ENCODE measurements at places on chromosomes 4 and X.

GRCh38 chr4:118173126-118173525 lies 138.8 kb downstream of the NDST3 start:
- no peak for DNase-seq

DNA sequence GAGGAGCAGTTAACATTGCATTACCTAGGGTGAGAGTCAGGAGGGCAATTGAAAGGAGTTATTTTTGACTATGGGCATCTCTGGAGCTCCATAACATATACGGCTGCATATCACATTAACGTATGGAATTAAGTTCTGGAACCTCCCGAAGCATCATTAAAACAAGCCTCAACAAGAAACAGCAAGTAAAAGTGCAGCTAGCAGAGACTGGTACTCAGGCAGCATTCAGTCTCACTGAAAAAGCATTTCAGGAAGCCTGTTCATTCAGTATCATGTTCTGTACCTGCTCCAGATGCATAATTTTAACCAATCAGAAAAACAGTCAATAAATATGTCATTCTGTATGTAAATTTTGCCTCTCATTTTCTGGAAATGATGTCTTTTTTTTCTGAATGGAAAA lies 299.6 kb downstream of the EPHA5 start:
- DNase-seq: no peak

GRCh38 chr4:165684177-165684805 lies 188.7 kb upstream of the TLL1 start:
- no peak for DNase-seq

DNA sequence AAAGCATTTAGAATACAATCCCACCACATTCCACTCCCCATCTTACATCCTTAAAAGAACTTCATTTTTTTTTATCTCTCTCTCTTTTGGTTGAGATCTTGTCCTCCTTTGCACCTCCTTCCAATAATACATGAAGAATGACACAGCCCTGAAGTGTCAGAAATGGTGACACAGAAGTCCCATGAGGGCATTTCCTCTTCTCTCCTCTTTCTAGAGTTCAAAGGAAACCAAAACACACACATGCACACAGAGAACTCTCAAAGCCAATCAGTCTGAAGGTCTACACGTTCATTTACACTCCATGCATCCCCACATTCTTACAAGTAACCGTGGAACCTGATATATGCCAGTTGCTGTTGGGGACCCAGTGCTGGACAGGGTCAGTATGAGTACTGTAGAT lies 450.7 kb downstream of the HNRNPD start:
- no peak for DNase-seq

DNA sequence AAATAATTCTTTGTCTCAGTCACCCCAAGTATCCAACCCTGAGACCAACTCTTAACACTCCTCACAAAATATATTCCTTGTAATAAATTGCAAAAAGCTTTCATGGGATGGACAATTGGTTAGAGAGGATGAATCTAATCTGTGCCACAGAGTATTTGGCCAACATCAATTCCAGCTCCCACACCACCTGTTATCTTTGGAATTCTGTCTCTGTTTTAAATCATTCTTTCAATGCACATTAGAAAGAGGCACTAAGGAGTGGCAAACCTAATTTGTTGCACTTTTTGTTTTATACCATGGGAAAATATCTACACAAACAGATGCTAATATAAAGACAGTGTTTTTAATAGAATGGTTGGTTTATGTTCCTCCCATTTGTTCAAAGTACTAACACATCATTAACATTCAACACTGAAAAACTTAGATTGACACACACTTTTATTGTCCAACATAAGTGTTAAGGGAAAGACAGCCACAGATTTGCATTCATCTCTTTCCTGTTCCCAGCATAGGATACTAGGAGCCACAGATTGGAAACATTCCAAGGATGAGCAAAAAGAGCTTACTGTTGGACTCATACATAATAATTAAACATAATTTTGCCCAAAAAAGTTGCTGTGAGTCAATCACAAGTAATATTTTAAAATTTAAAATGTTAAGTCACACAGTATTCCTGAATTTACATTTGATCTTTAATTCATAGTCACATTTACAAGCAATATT lies 116.4 kb downstream of the PPA2 start:
- DNase-seq: no peak

DNA sequence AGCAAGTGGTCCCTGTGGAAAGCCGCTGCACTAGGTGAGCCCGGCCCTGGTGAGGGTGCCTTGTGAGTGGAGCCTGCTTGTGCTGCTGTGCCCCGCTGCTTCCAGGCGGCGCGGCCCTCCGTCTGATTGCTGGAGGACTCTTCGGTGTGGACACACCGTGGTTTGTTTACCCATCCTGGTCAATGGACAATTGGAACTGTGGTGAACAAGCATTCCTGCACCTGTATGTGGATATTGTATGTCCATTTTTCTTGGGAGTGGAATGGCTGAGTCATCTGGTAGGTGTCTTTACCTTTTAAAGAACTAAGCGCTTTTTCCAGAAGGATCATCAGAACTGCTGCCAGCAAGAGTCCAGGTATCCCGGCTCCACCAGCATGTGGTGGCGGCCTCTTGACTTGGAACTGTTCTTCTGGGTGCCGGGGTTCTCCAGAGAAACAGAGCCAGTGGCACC lies 15.6 kb downstream of the MAEA start:
- no peak for DNase-seq

DNA sequence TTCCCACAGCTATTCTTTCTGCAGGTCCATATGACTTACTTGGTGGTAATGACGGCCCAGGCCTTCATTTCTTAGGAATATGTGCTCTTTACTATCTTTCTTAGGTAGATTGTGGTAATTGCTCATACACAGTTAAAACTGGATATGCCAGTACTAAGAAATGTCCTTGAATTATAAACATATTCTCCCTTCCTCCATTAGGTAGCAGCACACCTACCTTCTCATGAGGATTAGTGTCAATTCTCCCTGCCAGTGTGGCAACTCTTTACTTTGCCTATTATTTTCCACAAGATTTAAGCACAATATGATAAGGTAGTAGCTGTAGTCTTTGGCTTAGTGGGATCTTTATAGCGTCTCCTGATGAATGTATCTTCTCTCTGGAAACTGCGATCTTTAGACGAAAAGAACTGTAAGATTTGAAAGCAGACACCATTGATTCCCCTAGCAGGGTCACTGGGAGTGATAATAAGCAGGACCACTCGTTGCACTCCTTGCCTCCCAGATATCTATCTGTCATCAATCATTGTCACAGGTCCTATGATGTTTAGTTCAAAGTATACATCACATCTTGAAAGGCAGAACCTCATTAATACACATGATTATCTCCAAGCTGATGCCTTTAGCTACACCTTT lies 1240.7 kb downstream of the C4orf33 start:
- DNase-seq: no peak

- DNase-seq: no peak
Measured at GRCh38 chr4:39043861-39044363, 11.7 kb upstream of the TMEM156 start.

- no peak for DNase-seq
Measured at GRCh38 chrX:135194684-135195083, 23.5 kb upstream of the CT55 start.

DNA sequence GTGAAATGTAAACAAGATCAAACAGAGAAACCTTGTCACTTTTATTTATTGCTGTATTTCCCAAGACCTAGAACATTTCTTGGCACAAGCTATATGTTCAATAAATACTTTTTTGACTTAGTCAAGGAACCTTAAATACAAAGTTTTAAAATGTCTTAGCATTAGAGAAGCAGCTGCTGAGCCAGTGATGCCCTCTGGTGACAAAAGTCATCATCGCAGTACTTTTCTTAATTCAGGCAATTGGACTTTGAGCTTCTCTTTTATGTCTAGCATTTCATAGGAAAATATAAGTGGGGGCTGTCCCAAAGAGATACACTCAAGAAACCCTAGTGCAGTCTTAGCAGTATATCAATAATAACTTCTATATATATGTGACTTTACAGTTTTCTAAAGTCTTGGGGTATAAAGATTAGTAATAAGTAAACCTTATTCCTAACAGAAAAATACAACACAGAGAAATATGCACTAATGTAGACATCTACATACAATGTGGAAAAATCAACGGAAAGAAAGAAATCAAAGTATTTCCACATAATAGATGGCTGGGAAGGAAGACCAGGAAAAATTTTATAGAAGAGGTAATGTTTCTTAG lies 118.4 kb downstream of the DTHD1 start:
- DNase-seq: no peak

DNA sequence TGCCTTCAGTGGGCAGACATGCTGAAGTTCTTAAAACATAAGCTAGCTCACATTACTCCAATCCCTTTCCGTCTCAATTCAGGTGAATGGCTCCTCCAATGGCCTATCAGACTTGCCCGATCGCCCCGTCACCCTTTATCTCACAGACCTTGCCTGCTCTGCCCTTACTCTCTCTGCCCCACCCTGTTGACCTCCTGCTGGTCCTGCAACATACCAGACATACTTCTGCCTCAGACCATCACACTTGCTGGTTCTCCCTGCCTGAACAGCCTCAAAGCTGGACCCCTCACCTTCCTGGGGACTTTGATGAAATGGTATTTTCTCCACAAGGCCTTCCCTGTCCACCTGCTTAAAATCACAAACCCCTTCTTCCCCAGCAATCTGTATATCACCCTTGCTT lies 340.1 kb upstream of the NR3C2 start:
- DNase-seq: no peak

- DNase-seq: no peak
Measured at GRCh38 chrX:130083107-130083490, 27.2 kb downstream of the ELF4 start.

DNA sequence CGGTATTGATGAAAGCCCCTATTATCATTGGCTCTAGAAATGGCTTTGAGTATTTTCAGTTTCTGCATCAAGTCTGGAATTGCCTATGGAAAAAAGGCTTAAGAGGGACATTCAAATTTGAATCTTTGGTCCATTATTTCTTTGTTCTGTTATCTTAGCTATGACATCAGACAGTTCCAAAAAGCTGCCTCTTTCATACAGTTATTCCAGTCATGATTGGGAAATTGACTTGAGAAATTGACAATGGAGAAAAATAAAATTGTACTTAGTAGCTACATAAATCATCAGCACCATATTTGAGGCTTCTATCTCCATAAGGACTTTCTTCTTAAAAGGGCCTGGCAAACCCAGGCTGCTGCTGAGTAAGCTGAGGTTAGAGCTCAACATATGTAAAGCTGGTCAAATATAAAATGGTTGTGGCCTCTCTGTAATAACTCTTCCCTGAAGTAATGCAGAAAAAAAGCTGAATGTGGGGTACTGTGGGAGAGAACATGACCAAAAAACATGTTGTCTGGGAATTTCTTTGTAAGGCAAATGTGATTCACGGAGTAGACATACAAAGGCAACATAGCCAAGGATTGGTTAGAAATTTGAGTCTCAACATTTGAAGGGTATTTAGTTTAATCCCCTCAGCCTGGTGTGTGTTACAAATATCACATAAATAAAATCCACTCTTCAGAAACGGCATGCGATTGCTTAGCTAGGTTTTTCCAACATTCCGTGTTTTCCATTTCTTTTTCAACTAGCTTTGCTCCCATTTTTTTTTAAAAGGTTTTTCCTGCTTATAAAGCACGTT lies 100.9 kb downstream of the LNX1 start:
- DNase-seq: no peak

- DNase-seq: no peak
Measured at GRCh38 chr4:116599859-116600258, 485.5 kb downstream of the TRAM1L1 start.

DNA sequence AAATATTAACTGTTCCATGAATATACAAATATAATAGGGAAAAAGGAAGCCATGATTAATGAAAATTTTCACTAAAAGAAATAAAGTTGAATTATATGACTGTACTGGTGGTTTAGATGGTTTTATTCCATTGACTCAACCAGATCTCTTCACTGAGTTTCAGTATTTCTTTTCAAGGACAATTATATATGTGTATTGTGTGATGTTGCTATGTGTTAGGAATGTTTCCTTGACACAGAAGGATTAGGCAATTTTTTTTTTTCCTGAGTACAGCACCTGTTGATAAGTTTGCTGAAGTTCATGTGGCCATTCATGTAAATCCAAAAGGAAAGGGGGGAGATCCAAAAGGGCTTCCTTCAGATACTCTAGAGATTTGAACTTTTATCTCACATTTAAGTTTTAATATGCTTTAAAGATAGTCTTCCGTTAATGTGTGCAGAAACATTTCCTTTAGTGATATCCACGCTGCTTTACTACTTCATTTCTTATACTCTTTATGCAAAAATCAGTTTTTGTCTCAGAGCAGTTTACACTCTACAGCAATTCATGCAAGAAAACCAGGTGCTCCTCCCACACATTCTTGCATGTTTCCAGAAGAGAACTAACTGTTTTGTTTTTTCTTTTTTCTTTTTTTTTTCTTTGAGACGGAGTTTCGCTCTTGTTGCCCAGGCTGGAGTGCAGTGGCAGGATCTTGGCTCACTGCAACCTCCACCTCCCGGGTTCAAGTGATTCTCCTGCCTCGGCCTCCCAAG lies 249.1 kb downstream of the RPA4 start:
- DNase-seq: no peak

- DNase-seq: no peak
Measured at GRCh38 chr4:89957046-89957926, 62.6 kb downstream of the MMRN1 start.

DNA sequence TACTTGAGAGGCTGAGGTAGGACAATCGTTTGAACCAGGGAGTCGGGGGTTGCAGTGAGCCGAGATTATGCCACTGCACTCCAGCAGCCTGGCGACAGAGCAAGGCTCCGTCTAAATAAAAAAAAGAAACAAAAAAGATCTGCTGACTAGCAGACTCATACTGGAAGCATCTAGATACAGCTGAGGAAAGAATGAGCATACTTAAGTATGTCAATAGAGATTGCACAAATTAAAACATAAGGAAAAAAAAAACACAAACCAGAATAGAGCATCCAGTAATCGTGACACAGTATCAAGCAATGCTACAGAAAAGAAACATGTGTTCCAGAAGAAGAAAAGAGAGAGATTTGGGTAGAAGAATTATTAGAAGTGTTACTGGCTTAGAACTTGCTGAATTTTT lies 105.5 kb upstream of the SPOCK3 start:
- no peak for DNase-seq

DNA sequence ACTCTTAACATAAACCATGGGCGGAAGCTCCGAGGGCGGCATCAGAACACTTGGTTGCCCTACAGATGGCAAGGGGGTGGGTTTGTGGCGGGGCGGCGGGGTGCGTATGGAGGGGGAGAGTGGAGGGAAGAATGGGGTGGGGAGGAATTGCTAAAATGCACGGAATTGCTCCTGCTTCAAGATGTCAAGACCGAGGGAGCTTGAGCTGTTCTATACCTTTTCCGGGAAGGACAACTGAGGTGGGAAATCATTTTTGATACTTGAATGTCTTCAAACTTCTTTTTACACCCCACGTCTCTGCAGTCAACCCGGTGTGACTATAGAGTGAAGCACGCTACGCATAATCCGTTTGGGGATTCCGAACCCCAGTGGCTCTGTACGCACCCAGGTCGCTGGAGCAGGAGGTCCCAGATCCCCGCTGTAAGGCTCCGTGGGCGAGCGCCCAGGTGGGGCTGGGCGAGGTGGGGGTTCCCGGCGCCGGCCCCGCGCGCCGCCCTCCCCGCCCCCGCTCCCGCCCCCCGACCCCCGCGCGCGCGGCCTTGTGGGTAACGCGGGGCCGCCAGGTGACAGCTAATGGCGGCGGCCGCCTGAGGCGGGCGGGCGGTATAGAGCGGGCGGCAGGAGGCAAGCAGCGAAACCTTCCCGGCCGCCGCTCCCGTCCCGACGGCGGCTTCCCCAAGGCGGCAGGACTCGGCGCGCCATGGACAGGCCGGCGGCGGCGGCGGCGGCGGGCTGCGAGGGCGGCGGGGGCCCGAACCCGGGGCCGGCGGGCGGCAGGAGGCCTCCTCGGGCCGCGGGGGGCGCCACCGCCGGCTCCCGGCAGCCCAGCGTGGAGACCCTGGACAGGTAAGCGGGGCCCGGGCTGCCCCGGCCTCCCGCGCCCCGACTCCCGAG lies at the start of gene MTMR1:
Gene MTMR1, plus strand, starts transcription at position 566 of the 894 bp plus-strand sequence. Its CDS starts 135 bp downstream, at position 701.
- DNase-seq: peak; percentile 61
